ENCODE measurements at places on chromosomes 13 and 19. TPM values are rescaled to one million over a fixed set of nuclear protein-coding genes. Genes with fewer than 3 reads are reported as not detected.

- H3K27me3 ChIP-seq: peaks cover 78% of the 10 kb centered on the region
- peaks cover 3% of the 10 kb centered on the region for H3K4me1 ChIP-seq
- no peak for DNase-seq
These were observed at the start of gene SOX21 for GRCh38 chr13:94712287-94712811. Gene SOX21 (minus strand): TSS chr13:94712545. CDS start chr13:94712049, 496 bp downstream.

- no peaks in the 10 kb centered on the region for H3K27me3 ChIP-seq
- H3K4me1 ChIP-seq: peaks cover 23% of the 10 kb centered on the region
- H3K36me3 ChIP-seq: no peaks in the 10 kb centered on the region
- no peak overlapping the region for H3K27ac ChIP-seq
These were observed 1.3 kb upstream of the BSG start for GRCh38 chr19:570937-571565.

DNA sequence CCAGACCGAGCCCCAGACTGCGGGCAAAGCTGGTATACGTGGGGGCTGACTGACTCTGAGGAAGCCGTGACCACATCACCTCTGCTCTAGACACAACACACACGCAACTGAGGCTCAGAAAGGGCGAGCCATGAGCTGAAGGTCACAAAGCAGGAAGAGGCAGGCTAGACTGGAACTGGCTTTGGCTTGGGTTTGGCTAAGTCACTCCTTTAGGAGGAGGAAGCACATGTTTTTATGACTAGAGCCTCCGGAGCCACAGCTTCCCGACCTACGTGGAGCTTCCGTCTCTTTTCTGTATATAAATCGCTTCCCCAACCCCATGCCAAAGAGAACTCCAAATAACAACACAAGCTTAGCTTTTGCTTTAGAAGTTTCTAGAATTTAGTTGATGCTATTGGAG lies 48.0 kb downstream of the RFX2 start:
- peaks cover 23% of the 10 kb centered on the region for H3K4me1 ChIP-seq
- no peak overlapping the region for H3K4me3 ChIP-seq
- H3K27ac ChIP-seq: no peak overlapping the region
- no peaks in the 10 kb centered on the region for H3K27me3 ChIP-seq
- DNase-seq: no peak

DNA sequence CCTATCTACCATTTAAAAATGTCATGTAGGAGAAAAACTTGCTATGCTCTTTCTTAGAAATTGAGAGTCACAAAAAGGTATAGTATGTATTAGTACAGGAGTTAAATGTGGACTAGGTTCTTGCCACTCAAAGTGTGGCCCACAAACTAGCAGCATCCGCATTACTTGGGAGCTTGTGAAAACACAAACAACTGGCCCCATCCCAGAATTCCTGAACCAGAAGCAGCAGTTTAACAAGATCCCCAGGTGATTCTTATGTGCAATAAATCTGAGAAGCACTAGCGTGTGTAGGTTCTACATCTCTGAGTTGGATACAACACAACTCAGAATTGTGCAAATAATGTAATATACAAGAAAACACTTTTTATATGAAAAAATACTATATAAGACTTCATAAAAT lies 325.9 kb downstream of the DCT start:
- no peaks in the 10 kb centered on the region for H3K27me3 ChIP-seq
- no peak for DNase-seq
- no peak overlapping the region for H3K27ac ChIP-seq
- no peaks in the 10 kb centered on the region for H3K4me1 ChIP-seq
- H3K36me3 ChIP-seq: no peaks in the 10 kb centered on the region
- H3K4me3 ChIP-seq: no peak overlapping the region

DNA sequence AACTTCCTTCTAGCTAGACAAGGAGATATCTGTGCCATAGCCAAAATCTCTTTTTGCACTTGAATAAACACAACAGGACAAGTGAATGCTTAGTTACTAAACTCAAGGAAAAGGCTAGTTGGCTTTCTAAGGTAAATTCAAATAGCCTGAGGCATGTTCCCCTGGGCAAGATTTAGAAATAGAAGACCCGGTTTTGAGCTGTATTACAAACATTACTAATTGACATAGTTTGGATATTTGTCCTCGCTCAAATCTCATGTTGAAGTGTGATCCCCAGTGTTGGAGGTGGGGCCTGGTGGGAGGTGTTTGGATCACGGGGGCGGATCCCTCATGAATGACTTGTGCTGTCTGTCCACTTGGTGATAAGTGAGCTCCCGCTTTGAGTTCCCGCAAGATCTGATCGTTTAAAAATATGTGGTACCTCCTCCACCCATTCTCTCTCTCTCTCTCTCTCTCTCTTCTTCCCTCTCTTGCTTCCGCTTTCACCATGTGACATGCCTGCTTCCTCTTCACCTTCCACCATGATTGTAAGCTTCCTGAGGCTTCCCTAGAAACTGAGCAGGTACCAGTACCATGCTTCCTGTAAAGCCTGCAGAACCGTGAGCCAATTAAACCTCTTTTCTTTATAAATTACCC lies 3.9 kb upstream of the KBTBD6 start:
- peaks cover 17% of the 10 kb centered on the region for H3K4me1 ChIP-seq
- H3K27me3 ChIP-seq: no peaks in the 10 kb centered on the region
- no peak for DNase-seq

- no peaks in the 10 kb centered on the region for H3K27me3 ChIP-seq
- H3K4me1 ChIP-seq: no peaks in the 10 kb centered on the region
- H3K36me3 ChIP-seq: no peaks in the 10 kb centered on the region
These were observed 575.1 kb downstream of the EFNB2 start for GRCh38 chr13:105960326-105960725.

DNA sequence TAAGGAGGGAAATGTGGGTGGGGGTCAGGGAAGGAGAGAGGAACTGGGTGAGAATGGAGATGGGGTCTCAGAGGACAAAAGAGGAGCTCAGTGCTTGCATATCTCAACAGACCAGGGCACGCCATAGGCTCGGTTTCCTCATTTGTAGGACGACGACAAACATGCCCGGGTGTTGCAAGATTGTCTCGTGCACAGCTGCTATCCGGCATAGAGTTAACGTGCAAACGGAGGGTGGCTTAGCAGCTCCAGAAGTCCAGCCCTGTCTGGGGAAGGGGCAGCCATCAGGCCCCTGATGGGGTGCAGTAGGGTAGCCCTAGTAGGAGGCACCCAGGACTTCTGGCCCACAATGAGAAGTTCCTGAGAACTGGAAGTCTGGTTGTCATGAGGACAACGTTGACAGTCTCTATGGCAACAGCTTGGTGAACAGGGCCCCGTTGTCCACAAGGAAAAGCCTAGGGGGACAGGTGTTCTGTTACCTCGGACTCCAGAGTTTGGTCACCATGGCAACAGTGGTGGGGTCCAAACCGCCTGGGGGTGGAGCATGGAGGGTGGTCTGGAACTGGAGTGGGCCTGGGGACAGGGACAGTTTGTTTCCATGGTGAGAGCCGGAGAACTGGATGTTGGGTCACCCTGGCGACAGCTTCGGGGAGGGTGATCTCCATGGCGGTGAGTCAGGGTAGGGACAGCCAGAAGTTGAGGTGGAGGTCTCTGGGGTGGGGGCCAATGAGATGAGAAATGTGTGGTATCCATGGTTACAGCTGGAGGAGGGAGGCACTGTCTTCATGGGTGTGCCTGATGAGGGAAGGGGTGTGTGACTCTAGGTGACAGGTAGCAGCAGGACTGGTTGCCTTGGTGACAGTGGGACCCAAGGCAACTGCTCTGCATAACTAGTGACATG lies 16.8 kb downstream of the TM6SF2 start:
- no peak overlapping the region for H3K4me3 ChIP-seq
- H3K27me3 ChIP-seq: peaks cover 41% of the 10 kb centered on the region
- 0 out of 2 replicates have a peak, but pooled peaks cover under 1% of the 10 kb centered on the region for H3K4me1 ChIP-seq
- no peaks in the 10 kb centered on the region for H3K36me3 ChIP-seq
- no peak for DNase-seq

DNA sequence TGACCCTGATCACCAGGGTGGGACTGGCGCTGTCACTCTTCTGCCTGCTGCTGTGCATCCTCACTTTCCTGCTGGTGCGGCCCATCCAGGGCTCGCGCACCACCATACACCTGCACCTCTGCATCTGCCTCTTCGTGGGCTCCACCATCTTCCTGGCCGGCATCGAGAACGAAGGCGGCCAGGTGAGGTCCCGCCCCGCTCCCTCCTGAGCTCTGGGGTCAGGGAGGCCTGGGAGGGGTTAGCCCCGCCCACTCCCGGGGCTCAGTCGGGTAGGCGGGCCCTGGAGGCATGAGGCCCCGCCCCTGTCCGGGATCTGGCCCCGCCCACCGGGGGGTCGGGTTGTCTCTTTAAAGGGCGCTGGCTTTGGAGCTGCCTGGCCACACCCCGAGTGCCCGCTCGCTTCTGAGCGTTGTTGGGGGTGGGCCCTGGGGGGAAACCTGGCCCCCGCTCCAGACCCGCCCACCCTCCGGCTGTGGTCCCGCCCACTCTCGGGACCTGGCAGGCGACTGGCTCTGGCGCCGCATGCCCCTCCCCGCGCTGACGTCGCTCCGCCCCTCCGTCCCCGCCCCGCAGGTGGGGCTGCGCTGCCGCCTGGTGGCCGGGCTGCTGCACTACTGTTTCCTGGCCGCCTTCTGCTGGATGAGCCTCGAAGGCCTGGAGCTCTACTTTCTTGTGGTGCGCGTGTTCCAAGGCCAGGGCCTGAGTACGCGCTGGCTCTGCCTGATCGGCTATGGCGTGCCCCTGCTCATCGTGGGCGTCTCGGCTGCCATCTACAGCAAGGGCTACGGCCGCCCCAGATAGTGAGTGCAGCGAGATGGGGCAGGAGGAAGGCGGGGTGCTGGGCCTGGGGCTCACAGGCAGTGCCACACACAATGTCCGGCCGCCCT lies 13.1 kb downstream of the DDX39A start:
- H3K27ac ChIP-seq: no peak overlapping the region
- peak overlapping the region; percentile 7 for H3K4me3 ChIP-seq
- H3K4me1 ChIP-seq: no peaks in the 10 kb centered on the region
- DNase-seq: peak; percentile 73
- H3K36me3 ChIP-seq: peaks cover 50% of the 10 kb centered on the region

GRCh38 chr19:48967346-48968178 lies 2.5 kb downstream of the FTL start:
- peak overlapping the region; percentile 78 for H3K4me3 ChIP-seq
- H3K4me1 ChIP-seq: peaks cover 16% of the 10 kb centered on the region
- H3K27me3 ChIP-seq: no peaks in the 10 kb centered on the region
- peaks cover 32% of the 10 kb centered on the region for H3K36me3 ChIP-seq

DNA sequence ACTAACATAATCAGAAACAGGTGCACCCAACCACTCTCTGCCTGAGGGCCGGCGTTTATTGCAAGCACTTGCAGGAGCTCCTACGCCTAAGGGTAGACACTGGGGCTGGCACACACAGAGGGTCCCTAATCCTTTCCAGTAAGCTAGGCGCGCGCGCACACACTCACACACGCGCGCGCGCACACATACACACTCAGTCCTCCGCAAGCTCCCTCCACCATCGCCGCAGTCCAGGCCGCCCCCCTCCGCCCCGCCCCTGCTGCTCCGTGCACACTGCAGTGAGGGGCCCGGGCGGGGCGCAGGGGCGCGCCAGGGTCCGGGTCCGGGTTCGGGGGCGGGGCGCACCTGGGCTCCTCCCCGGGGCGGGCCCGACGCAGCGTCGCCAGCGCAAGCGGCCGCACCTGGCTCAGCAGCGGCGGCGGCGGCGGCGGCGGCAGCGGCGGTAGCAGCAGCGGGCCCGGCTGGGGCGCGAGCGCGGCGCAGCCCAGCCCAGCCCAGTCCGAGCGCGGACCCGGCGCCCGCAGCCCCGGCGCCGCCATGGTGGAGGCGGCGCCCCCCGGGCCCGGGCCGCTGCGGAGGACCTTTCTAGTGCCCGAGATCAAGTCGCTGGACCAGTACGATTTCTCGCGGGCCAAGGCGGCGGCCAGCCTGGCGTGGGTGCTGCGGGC lies at the start of gene CAMSAP3:
Gene CAMSAP3, plus strand, starts transcription at position 398 of the 668 bp plus-strand sequence. Its CDS starts 140 bp downstream, at position 538.
- no peak within 1 kb of the TSS for H3K27ac ChIP-seq
- peak within 1 kb of the TSS; percentile 18 for H3K4me3 ChIP-seq
- peaks cover 39% of the 10 kb centered on the region for H3K27me3 ChIP-seq

DNA sequence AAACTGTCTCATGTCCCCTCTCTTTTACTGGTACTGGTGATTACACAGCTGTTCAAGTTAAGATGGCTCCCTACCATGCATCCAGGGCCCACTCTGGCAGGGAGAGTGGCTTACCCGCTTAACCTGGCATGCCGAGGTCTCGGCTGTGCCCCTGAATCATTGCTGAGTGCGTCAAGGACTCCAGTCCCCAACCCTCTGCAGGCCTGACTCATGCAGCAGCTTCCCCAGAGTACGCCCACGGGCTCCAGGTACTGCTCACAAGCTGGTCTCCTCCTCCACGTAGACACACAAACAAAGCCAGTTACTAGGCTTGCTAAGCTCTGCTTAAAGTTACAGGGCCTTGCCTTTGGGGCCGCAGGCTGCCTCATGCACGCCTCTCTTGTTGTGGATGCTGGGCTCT lies 447.4 kb downstream of the COG6 start:
- H3K36me3 ChIP-seq: no peaks in the 10 kb centered on the region
- no peak overlapping the region for H3K27ac ChIP-seq
- DNase-seq: peak; percentile 65
- no peaks in the 10 kb centered on the region for H3K4me1 ChIP-seq

- no peak overlapping the region for H3K4me3 ChIP-seq
- no peaks in the 10 kb centered on the region for H3K4me1 ChIP-seq
- DNase-seq: no peak
These were observed 1503.1 kb downstream of the PCDH9 start for GRCh38 chr13:65727070-65727469.

DNA sequence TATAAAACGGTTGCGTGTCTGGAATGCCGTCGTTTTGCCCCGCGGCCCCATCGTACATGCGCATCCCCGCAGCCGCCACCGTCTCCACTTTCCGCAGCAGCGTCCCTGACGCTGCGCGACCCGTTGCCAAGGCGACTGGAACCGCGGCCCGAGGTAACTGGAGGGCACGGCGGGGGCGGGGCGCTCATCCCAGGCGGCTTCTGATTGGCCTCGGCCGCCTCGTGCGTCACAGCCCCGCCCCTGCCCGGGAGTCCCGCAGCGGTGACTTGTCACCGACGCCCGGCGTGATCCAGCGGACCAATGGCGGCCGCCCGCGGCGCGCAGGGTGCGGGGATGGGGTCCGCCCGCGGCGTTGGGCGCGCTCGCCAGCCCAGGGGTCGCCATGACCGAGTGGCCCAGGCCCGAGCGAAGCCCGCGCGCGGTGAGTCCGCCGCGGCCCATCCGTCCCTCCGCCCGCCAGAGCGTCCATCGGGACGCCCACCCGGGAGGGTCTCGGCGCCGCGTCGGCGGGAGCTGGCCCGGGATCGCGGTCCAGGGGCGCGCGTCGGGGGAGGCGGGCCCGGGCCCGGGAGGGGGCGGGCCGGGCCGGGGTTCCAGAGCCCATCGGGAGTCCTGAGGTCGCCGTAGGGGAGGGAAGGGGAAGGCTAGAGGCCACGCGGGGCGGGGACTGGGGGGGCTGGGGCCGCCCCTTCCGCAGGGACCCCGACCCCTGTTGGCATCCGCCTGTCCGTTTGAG lies at the start of gene ZSCAN1:
Gene ZSCAN1, plus strand, starts transcription at position 285 of the 736 bp plus-strand sequence. CDS start 3,812 bp downstream, outside the sequence.
- H3K4me1 ChIP-seq: no peaks in the 10 kb centered on the region
- no peaks in the 10 kb centered on the region for H3K27me3 ChIP-seq
- DNase-seq: peak; percentile 41
- no peaks in the 10 kb centered on the region for H3K36me3 ChIP-seq
- no peak within 1 kb of the TSS for H3K27ac ChIP-seq

KLK4 gene
- total RNA-seq: not detected

BLOC1S3 gene
- total RNA-seq: 1.1 TPM

THSD8 gene
- total RNA-seq: not detected

FAM216B gene
- not detected for total RNA-seq

CGB1 gene
- total RNA-seq: not detected

TYROBP gene
- not detected for total RNA-seq

ZNF729 gene
- total RNA-seq: not detected

KLK7 gene
- not detected for total RNA-seq

OR4F17 gene
- total RNA-seq: not detected

RNF17 gene
- total RNA-seq: 0.28 TPM
